Brain pericyte (primary cell): ENCODE measurements at places on chromosomes 16 and 17.

DNA sequence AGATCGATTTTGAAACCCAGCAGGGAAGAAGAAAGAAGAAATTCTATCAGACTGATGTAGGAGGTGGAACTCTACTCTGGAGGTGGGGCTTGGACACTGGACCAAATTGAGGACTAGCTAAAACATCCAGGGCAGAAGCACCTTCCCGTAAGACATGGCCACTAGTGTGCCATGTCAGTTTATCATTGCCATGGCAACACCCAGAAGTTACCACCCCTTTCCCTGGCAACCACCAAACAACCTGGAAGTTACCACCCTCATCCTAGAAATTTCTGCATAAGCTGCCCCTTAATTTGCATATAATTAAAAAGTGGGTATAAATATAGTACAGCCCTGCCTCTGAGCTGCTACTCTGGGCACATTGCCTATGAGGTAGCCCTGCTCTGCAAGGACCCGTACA, 66.7 kb downstream of the NACA2 start:
- no peak for DNase-seq

DNA sequence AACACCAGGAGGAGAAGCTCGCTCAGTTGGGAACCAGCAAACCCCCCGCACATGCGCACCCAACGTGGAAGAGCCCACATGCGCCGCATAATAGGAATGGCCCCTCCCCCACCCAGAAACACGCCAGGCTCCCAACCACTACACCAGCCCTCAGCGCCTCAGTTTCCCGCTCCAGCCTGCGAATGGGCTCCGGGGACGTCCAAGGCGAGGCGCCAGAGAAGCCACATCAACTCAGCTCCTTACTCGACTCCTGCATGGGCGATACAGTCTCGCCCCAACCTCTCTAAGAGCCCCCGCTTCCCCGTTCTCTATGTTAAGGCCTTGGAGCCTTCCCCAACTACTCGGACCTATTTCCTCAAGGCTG, 504 bp downstream of the SRSF1 start:
- no peak for DNase-seq

GRCh38 chr17:27578718-27579085, 52.3 kb upstream of the LGALS9 start:
- no peak for DNase-seq

- DNase-seq: no peak
These were observed 103.8 kb downstream of the CDYL2 start for GRCh38 chr16:80700558-80700957.

GRCh38 chr16:12095275-12096156, 119.0 kb downstream of the SNX29 start:
- DNase-seq: no peak

GRCh38 chr16:29321585-29321984, 84.9 kb downstream of the NPIPB11 start:
- DNase-seq: no peak

- no peak for DNase-seq
These were observed 9.4 kb downstream of the BAHCC1 start for GRCh38 chr17:81404558-81405165.

DNA sequence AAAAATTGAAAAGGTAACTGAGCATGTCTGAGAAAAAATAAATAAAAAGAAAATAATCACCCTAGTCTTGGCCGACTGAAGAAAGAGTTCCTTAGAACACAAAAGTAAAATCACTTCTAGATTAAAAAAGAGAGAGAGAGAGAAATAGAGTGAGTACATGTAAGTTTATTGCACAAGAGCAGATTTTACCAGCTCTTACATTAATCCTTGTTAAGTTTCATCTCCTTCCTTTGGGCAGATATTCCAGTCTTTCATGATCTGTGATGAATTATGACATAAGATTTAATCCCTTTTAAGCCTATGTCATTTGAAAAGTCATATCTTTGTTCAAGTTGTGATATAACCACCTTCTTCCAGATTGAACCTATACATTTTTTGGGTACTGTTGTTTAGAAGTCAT, 54.8 kb downstream of the NFAT5 start:
- DNase-seq: no peak

- no peak for DNase-seq
These were observed 36.1 kb downstream of the NOG start for GRCh38 chr17:56629531-56630075.

- DNase-seq: no peak
These were observed 47.4 kb downstream of the PECAM1 start for GRCh38 chr17:64343071-64343774.

GRCh38 chr17:70388326-70388725, 219.0 kb downstream of the KCNJ2 start:
- no peak for DNase-seq

DNA sequence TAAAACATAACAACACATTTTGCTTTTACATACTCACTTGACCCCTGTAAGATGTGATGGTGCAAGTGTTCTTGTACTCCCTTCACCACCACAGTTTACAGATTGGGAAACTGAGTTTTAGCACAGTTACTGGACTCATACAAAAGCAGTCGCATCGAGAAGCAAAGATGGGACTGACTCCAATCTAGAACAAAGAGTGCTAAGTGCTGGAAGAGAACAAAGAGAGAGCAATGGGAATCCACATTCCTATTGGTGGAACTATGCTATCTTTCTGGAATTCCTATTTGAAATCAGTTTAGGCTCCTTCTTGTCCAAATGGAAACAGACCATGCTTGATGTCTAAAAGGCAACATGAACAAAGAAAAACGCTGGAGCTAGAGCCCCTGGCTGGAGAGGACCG, 9.1 kb downstream of the TOM1L2 start:
- no peak for DNase-seq

DNA sequence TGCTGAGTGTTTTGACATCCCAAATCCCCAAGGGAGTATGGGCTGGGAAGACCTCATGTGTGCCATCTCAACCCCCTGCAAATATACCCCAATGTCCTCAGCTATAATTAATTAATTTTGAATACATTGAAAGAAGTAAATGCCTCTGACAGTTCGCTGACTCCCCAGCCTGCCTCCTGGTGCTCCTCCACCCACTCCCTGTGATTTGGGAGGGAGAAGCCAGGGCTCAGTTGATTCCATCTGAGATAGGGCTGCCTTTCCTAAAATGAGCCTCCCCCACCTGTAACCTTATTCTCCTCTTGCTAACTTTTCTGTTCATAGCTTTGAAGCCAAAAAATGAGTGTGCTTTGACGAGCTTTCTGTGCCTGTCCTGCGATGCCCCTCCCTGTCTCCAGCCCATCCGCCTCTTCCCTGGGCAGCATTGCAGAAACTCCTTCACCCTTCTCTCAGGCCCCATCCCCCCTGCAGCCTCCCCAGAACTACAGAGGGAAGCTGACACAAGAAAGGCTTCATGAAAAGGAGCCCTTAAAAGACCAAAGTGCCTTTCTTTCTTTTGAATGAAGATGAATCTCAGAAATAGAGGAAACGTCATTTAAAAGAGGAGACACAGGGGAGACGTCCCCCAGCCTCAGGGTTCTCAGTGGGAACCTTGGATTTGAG, 70.3 kb downstream of the HLF start:
- no peak for DNase-seq

DNA sequence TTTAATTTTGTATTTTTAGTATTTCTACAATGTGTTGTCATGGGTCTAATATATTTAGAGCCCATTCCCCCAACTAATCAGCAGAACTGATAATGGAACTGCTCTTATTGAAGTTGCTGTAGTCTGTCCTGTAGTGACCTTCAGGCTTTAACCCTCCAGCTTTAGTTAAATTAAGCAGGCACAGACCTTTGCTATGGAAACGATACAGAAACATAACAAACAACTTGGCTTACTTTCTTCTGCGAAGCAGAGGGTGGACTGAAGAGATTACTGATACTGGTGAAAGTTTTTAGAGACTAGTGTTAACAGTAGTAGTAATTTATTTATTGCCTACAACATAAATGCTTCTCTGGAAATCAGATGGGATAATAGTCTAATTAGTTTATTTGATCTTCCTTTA, 61.4 kb downstream of the NFATC3 start:
- DNase-seq: no peak

GRCh38 chr16:75080205-75081029, 36.2 kb downstream of the LDHD start:
- DNase-seq: no peak

DNA sequence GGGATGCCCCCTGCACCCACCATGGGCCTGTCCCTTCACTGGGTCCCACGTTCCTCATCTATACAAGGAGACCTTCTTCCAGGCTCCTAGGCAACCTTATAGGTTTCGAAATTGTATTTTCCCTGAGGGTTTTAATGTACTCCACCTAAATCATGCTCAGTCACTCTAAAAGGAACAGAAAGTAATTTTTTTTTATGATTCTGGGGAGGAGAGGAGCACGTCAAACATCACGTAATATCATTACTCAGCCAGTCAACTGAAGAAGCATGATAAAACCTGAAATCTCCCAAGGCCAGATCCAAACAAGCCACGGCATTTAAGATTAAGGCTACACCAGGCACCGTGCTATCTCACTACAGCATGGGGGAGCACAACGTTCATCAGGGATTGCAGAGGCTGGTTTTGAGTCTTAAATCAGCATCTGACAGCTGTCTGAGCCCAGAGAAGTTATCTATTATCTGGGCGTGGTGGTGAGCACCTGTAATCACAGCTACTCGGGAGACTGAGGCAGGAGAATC, 3.9 kb upstream of the TMEM114 start:
- no peak for DNase-seq

DNA sequence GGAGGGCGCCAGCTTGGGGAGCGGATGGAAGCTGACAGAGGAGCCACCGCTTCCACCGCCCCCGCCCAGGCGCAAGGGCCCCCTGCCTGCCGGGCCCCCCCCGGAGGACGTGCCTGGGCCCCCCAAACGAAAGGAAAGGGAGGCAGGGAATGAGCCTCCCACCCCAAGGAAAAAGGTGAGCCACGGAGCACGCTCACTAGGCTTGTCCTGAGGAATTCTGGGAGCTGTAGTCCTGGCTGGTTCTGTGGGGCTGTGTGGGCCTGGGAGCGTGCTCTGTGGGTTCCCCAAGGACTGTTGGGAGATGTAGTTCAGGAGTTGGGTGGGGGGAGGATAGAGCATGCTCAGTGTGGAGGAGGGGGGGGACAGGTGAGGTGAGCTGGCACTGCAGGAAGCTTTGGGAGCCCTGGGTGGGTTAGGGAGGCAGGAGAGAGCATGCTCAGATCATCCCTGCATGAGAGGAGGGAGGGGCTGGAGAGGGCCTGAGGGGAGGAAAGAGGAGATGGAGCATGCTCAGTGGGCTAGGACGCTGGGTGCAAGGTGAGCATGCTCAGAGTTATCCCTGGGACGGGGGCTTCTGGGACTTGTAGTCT, 4.5 kb downstream of the FBXL19 start:
- no peak for DNase-seq

GRCh38 chr16:51579652-51580360, 428.7 kb upstream of the SALL1 start:
- no peak for DNase-seq
